ENCODE measurements at places on chromosomes 11 and 22.

- DNase-seq = no peak
Measured at GRCh38 chr11:44243086-44243485, 66.9 kb downstream of the ALX4 start.

GRCh38 chr11:128693416-128693712 lies 508 bp upstream of the FLI1 start:
- DNase-seq = no peak

GRCh38 chr11:35629914-35630313 lies 11.7 kb downstream of the FJX1 start:
- no peak for DNase-seq

- no peak for DNase-seq
Measured at GRCh38 chr11:61077936-61078335, 24.4 kb upstream of the CD5 start.

- no peak for DNase-seq
Measured at GRCh38 chr11:128814856-128815705, 52.0 kb downstream of the KCNJ1 start.

DNA sequence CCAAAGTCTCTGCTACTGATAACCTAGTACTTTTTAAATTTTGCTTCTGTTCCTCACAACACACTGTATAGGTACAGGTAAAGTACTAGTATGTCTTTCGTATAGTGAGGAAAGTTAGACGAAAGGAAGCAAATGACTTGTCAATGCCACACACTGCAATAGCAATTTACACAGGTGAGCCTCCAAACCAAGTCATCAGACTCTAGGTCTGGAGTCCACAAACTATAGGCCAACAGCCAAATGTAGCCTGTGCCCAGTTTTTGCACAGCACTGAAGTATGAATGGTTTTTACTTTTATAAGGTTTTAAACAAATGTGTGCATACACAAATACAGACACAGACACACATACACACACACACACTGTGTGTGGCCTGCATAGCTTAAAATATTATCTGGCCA lies 28.1 kb downstream of the ALG8 start:
- no peak for DNase-seq

DNA sequence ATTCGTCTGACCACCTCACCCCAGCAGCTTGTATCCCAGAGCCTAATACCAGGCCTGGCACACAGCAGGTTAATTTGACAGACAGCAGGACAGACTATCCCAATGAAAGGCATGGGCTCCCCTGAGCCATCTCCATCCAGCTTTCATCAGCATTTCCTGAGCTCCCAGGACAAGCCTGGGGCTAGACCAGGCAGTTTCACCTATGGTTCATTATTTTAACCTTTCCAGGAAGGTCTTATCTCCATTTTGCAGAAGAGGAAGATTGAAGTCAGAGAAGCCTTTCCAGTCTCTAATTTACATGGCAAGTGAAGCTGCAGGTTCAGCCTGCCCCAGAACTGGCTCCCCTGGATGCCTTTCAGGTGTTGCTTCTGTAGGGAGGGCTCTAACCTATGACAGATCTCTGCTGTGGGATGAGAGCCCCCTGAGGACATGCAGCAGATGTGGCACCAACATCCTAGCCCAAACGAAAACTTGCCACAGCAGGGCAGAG lies 17.0 kb downstream of the ARRB1 start:
- DNase-seq = no peak

DNA sequence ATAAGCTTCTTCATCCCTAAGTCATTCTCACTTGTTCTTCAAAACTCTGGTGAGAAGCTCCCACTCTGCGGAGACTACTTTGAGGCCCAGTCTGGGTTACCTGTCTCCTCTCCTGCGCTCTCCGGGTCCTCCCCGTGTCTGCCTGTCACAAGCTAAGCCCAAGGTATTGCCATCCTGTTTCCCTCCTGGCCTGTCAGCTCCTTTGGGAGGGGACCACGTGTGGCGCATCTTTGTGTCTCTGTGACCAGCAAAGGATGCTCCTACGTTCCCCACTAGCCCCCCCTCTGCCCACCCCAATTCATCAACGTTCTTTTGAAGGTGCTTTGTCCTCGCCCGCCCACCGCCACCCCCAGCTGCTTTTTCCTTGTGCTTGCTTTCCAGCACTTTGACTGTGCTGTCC lies 31.8 kb upstream of the FBLN1 start:
- no peak for DNase-seq

DNA sequence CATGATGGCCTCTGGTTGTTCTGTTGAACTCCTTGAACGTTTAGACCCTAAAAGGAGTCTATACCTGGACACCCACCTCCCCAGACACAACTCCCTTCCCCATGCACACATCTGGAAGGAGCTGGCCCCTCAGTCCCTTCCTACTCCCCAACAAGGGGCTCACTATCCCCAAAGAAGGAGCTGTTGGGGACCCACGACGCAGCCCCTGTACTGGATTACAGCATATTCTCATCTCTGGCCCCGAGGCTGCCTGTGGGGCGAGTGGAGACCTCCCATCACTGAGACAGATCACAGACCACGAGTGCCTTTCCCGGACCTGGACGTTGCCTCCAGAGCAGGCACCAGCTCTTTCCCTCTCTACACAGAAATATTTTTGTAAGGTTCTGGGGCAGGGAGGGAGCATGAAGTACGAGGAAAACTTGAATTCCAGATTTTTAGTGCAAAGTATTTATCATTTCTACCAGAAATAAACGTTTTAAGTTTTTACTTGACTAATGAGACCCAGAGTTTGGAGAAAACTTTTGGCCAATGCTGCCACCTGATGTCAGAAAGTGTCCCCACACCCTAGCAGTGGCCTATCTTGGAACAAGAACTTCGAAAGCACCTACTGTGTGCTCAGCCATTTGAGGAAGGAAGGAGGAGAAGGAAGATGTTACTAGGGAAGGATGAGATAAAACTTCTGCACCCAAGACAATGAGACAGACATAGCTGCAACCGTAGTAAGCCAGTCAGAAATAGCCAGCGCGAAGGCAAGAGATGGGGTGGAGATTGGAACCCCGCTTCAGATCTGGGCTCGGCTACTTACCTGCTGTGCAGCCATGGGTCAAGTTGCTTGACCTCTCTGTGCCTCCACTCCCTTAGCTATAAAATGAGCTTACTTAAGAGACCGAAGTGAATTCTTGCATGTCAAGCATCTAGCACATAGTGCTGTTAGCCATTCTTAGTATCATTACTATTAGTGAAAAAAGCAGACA lies 10.2 kb upstream of the POU2F3 start:
- DNase-seq = no peak

DNA sequence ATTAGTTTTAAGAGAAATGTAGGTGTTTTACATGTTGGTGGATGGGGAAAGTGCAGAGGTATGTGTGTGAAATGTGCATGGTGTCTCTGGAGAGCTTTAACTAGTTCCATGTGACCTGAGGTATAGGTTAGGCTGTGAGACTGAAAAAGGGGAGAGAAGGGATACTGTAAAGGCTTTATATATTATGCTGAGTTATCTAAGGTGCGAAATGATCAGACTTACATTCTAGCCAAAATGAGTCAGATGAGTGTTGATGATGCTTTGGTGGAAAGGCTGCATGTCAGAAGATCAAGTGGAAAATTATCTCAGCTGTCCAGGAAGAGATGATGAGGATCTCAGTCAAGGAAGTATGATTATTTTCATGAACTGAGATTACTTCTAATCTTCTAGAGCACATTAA lies 15.8 kb downstream of the ACAT1 start:
- DNase-seq = no peak

DNA sequence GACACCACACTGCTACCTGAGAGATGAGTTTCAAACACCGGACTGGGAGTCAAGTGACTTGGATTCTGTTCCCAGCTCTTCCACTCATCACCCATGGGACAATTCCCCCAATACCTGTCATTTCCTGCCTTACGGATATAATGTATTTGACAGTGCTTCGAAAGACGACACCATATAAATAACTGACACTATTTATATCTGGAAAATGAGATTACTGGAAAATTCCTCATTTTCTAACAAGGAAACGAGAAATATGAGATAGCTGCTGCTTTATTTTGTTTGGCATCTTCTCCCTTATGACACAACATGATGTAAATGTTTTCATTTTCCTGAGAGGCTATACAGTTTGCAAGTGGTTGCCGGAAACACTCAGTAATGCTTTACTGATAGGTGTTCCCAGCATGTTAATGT lies 8.6 kb downstream of the HSCB start:
- DNase-seq = no peak

DNA sequence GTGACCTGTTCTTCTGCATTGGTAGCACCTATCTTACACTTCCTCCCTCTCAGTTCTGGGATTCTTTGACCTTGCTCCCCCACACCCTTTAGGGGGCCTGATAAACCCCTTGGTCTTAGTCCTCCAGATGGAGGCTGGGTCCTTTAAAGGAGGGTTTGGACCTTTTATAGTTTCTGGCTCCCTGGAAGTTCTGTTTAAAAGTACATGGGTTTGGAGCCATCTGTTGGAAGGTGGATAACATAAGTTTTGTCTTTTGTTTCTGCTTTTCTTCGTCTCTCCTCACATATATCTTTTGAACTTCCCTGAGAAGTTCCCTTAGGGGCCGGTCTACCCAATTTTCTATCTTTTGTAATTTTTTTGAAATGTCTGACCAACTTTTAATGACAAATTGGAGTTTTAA lies 17.9 kb upstream of the HYLS1 start:
- no peak for DNase-seq

- no peak for DNase-seq
Measured at GRCh38 chr11:279966-280705, 1.9 kb downstream of the NLRP6 start.

- peak; percentile 18 for DNase-seq
Measured at GRCh38 chr11:126061707-126062678, 673 bp downstream of the CDON start.

DNA sequence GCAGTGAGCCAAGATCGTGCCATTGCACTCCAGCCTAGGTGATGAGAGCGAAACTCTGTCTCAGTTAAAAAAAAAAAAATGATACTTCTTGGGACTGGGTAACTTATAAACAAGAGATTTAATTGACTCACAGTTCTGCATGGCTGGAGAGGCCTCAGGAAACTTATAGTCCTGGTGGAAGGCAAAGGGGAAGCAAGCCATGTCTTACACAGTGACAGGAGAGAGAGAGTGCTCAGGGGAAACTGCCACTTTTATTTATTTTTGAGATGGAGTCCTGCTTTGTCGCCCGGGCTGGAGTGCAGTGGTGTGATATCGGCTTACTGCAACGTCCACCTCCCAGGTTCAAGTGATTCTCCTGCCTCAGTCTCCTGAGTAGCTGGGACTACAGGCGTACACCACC lies 8.2 kb downstream of the SDF2L1 start:
- DNase-seq = no peak

DNA sequence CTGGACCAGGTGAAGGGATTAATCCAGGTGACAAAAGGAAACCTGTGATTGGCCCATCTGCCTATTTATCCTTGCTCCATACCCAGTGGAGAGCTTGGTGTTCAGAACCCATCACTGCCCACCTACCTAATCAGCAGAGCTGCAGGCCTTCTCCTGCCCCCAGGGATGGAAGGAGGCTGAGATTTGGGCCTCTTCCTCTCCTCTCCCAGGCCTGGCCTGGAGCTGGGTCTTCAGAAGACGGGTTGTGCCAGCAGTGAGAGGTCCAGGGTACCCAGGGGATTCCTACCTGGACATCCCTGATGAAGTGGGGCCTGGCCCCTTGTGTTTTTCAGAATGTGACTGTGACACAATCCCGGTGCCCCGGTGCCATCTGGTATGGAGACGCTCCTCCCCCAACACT lies 80.3 kb upstream of the MYOD1 start:
- DNase-seq = no peak

DNA sequence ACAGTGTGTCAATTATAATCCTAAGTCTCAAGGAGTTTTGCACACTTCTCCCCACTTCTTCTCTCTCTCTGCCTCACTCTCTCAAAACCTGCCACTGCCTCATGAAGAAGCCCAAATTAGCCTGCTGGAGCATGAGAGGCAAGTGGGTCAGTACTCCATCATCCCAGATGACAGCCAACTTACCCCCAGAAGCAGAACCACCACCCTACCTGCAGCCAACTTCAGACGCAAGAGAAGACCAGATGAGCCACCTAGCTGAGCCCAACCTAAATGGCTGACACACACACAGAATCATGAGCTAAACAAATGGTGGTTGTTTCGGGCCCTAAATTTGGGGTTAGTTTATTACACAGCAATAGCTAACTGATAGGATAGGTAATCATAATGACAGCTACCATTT lies 61.2 kb downstream of the CD82 start:
- no peak for DNase-seq

GRCh38 chr11:45801723-45802315 lies 3.1 kb upstream of the SLC35C1 start:
- no peak for DNase-seq

DNA sequence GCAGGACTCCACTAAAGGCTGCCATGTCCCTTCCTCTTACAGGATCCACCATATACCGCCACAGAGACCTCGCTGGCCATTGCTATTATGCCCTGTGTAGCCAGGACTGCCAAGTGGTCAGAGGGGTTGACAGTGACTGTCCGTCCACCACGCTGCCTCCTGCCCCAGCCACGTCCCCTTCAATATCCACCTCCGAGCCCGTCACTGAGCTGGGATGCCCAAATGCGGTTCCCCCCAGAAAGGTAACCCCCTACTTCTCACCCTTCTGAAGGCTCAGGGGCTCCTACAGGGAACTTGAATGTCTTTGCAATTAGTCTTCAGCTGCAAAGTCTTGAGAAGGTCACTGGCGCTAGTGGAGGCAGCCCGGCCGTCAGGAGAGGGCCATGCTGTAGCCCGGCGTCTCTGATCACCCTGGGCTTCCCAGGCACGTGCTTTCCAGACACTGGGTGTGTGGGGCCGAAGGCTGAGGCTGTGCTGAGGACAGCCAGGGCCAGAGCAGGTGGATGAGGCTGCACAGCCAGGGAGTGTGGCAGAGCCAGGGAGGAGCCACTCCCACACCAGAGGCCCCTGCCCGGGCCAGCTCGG lies 30.0 kb upstream of the MUC5B start:
- no peak for DNase-seq

GRCh38 chr11:36243641-36244040 lies 45.6 kb downstream of the COMMD9 start:
- no peak for DNase-seq

GRCh38 chr22:44151676-44152075 lies 29.0 kb upstream of the PARVG start:
- no peak for DNase-seq

DNA sequence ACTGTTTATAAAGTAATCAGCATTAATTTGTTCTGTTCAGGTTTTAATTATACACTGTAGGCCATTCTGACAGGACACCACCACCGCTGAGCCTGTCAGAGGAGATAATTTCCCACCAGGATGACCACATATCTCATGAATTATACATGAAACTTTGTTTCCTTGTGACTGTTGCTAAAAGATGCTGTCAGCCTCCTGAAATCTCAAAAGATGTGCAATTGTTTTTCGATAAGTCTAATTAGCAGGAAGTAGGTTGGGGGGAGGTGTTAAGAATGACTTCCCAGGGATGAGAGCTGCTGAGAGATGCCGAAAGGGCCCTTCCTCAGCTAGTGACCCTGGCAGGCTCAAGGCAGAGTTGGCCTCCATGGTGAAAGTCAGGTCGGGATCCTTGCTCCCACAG lies 485.4 kb downstream of the SOX6 start:
- no peak for DNase-seq

DNA sequence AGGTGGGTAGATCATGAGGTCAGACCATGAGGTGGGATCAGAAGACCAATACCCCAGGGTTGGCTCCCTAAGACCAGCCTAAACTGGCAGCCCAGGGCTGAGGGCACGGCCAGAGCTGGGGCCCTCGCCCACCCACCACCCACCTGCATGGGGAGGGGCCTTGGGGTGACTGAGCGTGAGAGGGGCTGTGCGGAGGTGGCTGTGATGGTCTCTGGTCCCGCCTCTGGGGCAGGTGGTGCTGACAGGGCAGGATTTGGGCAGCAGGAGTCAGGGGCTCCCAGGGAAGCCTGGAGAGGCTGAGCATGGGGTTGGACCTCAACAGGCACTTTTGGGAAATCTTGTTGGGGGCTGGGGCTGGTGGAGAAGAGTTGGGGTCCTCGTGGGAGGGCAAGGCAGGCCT lies 39.8 kb upstream of the MUC5AC start:
- no peak for DNase-seq

All from amygdala (tissue), 56 donors.